ENCODE measurements at places on chromosomes 11 and 22.

- no peaks in the 10 kb centered on the region for H3K36me3 ChIP-seq
- H3K27me3 ChIP-seq, result no peaks in the 10 kb centered on the region
- no peak overlapping the region for H3K27ac ChIP-seq
- DNase-seq, result no peak
- no peak overlapping the region for H3K4me3 ChIP-seq
Measured at GRCh38 chr22:44940130-44940529, 69.7 kb downstream of the PHF21B start.

- no peaks in the 10 kb centered on the region for H3K4me1 ChIP-seq
- no peak overlapping the region for H3K27ac ChIP-seq
Measured at GRCh38 chr11:119218141-119218878, 12.2 kb downstream of the CBL start.

- no peak overlapping the region for H3K27ac ChIP-seq
- no peaks in the 10 kb centered on the region for H3K27me3 ChIP-seq
- H3K36me3 ChIP-seq, result no peaks in the 10 kb centered on the region
- H3K4me3 ChIP-seq, result no peak overlapping the region
- DNase-seq, result no peak
- H3K4me1 ChIP-seq, result peaks cover 4% of the 10 kb centered on the region
Measured at GRCh38 chr11:66904561-66904960, 47.7 kb downstream of the LRFN4 start.

DNA sequence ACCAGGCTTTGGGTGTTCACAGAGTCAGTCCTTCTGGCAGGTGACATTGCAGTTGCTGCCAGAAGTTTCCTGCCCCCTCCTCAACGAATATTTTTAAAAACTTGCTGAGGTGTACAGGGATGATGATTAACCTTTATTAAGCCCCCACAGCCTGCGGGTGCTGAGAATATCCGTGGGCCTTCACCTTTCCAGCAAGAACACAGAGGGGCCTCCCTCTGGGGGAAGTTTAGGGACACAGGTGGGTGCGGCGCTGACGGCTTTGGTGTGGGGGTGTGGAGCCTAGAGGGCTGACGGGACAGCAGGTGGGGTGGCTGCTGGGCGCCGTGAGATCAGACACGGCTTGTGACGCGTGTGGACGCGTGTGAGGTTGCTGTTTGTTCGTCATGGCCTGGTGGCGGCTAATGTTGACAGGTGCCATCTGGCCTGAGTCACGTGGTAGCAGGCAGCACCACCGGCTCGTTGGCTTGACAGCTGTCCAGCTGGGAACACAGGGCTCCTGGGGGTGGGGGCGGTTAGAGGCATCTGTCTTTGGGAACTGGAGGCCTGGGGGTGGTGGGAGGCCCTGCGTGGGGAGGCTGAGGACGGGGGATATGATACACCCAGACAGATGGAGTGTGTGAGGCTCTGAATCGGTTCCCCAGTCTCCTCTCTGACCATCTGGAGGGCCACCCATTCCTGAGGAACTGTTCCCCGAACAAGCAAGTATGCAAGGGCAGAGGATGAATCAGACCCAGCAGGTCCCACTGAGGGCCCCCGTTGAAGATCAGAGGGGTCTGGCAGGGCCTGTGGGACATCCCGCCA is 12.5 kb upstream of the LRRC10B start:
- no peak for DNase-seq
- no peaks in the 10 kb centered on the region for H3K27me3 ChIP-seq
- H3K36me3 ChIP-seq, result no peaks in the 10 kb centered on the region
- no peak overlapping the region for H3K4me3 ChIP-seq
- H3K4me1 ChIP-seq, result peaks cover 4% of the 10 kb centered on the region
- no peak overlapping the region for H3K27ac ChIP-seq

All from iPS DF 6.9 (cell line).